ENCODE measurements at places on chromosomes 3 and 15.

- H3K27me3 ChIP-seq: no peaks in the 10 kb centered on the region
- H3K4me3 ChIP-seq: no peak overlapping the region
- no peaks in the 10 kb centered on the region for H3K36me3 ChIP-seq
- no peaks in the 10 kb centered on the region for H3K4me1 ChIP-seq
Measured at GRCh38 chr3:114804099-114804498, 343.0 kb downstream of the ZBTB20 start.

GRCh38 chr3:46091046-46091445 lies 63.8 kb upstream of the XCR1 start:
- no peaks in the 10 kb centered on the region for H3K36me3 ChIP-seq
- peak overlapping the region; percentile 47 for H3K27ac ChIP-seq
- H3K27me3 ChIP-seq: no peaks in the 10 kb centered on the region
- no peak overlapping the region for H3K4me3 ChIP-seq

DNA sequence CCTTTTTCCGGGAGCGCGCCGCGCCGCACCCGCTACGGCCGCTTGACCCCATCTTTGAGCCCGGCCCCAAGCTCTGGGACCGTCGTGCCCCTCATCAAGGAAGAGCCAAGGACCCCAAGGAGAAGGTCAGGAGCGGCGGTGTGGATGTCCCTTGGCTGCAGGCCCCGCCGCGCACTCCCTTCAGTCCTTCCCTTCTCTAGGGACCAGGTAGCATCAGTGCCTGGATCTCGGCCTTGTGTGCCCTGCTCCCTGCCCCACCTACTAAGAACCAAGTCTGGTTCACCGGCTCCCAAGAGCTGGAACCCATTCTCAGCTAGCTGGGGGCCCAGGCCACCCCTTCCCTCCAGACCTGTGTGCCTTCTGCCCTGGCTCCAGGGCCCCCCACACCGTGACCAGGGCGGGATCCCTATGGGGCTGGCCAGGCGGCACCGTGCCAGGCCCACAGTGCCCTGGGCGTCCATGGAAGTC lies 69.3 kb upstream of the CGNL1 start:
- no peak for DNase-seq
- H3K4me1 ChIP-seq: peaks cover 7% of the 10 kb centered on the region
- H3K27me3 ChIP-seq: no peaks in the 10 kb centered on the region
- peak overlapping the region; percentile 56 for H3K4me3 ChIP-seq

- no peak overlapping the region for H3K27ac ChIP-seq
- H3K4me1 ChIP-seq: no peaks in the 10 kb centered on the region
- H3K27me3 ChIP-seq: no peaks in the 10 kb centered on the region
Measured at GRCh38 chr15:86159468-86159867, 79.8 kb downstream of the AGBL1 start.

DNA sequence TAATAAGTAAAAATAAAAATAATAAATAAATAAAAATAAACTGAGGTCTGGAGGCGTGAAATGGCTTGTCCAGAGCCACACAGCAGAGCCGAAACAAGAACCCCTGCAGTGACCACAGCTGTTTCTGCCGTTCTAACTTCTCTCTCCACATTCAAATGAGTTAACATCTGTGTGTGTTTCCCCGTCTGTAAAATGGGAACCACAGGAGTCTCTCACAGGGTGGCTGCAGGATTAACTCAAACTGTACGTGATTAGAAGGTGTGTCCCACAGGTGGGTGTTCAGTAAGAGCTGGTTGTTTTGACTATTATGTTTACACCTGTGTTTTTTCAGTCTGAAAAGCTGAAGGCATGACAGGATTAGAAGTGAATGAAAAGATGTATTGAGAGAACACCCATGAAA lies 27.0 kb upstream of the MUC4 start:
- no peak overlapping the region for H3K27ac ChIP-seq
- H3K4me3 ChIP-seq: no peak overlapping the region
- no peaks in the 10 kb centered on the region for H3K27me3 ChIP-seq
- no peak for DNase-seq
- H3K36me3 ChIP-seq: no peaks in the 10 kb centered on the region

- H3K4me3 ChIP-seq: no peak overlapping the region
- H3K27ac ChIP-seq: no peak overlapping the region
- no peaks in the 10 kb centered on the region for H3K36me3 ChIP-seq
- DNase-seq: no peak
- H3K4me1 ChIP-seq: no peaks in the 10 kb centered on the region
Measured at GRCh38 chr3:149494759-149495580, 20.5 kb downstream of the TM4SF4 start.

GRCh38 chr3:46656778-46657556 lies 36.5 kb downstream of the ALS2CL start:
- H3K4me3 ChIP-seq: no peak overlapping the region
- no peaks in the 10 kb centered on the region for H3K36me3 ChIP-seq
- no peak overlapping the region for H3K27ac ChIP-seq
- DNase-seq: no peak
- no peaks in the 10 kb centered on the region for H3K4me1 ChIP-seq
- H3K27me3 ChIP-seq: no peaks in the 10 kb centered on the region

DNA sequence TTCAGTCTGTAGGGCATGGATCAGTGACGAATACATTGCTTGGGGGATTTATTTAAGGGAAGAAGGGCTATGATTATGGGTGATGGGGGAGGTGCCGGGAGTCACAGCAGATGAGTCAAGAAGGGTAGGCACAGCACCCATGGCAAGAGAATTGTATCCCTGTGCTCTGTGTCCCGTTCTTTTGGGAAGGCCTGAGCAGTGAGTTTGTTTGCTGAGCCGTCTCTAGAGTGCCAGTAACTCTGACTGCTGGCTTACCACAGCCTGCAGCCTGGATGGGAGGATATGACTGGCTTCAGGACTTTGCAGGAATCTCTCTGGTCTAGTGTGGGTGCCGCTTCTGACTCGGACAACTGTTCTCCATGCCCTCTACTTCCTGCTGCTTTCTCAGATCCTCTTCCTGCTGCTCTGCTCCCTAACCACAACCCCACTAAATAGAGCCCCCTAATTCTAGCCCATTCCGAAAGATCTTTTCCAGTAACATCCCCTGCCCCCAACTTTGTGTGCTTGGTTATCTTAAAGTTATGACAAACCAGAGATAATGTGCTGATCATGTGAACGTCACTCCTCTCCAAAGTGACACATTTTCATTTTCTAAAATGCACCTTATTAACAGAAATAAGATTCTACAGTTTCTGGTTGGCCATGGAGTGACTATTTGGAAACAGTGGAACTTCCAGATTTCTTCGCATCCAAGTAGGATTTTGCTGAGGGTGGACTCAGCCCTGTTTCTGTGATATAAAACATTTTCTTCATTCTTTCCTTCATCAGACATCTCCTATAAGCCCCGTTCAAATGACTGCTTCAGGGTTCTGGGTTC lies 239.0 kb downstream of the SLCO3A1 start:
- no peak for DNase-seq
- H3K27me3 ChIP-seq: no peaks in the 10 kb centered on the region
- no peak overlapping the region for H3K4me3 ChIP-seq
- H3K36me3 ChIP-seq: no peaks in the 10 kb centered on the region
- H3K4me1 ChIP-seq: no peaks in the 10 kb centered on the region
- H3K27ac ChIP-seq: no peak overlapping the region

GRCh38 chr3:88632226-88632625 lies 475.2 kb upstream of the EPHA3 start:
- H3K27me3 ChIP-seq: no peaks in the 10 kb centered on the region
- H3K4me3 ChIP-seq: no peak overlapping the region
- H3K27ac ChIP-seq: no peak overlapping the region
- no peak for DNase-seq
- H3K36me3 ChIP-seq: no peaks in the 10 kb centered on the region

DNA sequence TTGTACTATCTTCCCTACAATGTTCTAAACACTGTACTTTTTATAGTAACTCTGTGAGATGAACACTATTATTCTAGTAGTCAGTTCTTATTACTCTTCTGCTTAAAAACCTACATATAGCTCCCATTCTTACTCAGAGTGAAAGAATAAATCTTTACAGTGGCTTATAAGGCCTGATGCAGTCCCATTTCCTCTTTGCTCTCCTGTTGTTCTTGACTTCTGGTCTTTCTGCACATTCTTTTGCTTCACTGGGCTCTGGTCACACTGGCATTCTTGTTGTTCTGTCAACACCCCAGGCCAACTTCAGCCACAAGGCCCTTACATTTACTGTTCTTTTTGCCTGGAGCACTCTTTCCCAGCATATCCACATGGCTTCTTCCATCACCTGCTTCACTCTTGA lies 58.2 kb upstream of the TP63 start:
- no peak for DNase-seq
- no peak overlapping the region for H3K4me3 ChIP-seq
- no peaks in the 10 kb centered on the region for H3K36me3 ChIP-seq
- no peaks in the 10 kb centered on the region for H3K4me1 ChIP-seq

DNA sequence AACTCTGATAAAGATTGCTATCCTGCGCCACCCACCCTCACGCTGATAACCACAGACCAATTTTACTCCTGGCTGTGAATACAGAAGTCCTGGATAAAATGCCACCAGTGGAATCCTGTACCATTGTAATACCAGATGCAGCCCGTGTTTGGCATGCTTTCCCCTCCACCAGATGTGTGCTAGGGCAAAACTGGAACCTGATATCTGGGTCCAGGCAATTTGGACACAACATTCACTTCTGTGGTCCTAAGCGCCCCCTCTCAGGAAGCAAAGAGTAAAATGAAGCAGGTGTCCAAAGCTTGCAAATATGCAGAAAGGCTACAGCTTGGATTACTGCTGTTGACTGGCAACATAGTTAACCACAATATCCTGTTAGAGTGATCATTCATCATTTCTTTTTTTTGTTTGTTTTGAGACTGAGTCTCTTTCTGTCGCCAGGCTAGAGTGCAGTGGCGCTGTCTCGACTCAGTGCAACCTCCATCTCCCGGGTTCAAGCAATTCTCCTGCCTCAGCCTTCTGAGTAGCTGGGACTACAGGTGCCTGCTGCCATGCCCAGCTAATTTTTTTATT lies 32.8 kb downstream of the LOXL1 start:
- no peak overlapping the region for H3K4me3 ChIP-seq
- DNase-seq: no peak
- no peak overlapping the region for H3K27ac ChIP-seq
- H3K36me3 ChIP-seq: no peaks in the 10 kb centered on the region

GRCh38 chr3:107798381-107798780 lies 275.6 kb downstream of the BBX start:
- no peak for DNase-seq
- no peak overlapping the region for H3K4me3 ChIP-seq
- H3K27ac ChIP-seq: no peak overlapping the region
- H3K36me3 ChIP-seq: peaks cover 43% of the 10 kb centered on the region

GRCh38 chr3:43953814-43954692 lies 263.3 kb downstream of the ABHD5 start:
- DNase-seq: no peak
- H3K4me1 ChIP-seq: no peaks in the 10 kb centered on the region
- no peak overlapping the region for H3K4me3 ChIP-seq
- H3K27ac ChIP-seq: no peak overlapping the region
- peaks cover 10% of the 10 kb centered on the region for H3K27me3 ChIP-seq

GRCh38 chr3:161221806-161222600 lies 892 bp downstream of the NMD3 start:
- H3K4me1 ChIP-seq: peaks cover 20% of the 10 kb centered on the region
- no peak for DNase-seq
- no peaks in the 10 kb centered on the region for H3K27me3 ChIP-seq
- peak overlapping the region; percentile 95 for H3K27ac ChIP-seq
- H3K36me3 ChIP-seq: peaks cover 16% of the 10 kb centered on the region

GRCh38 chr3:106261915-106262683 lies 393.3 kb upstream of the CBLB start:
- no peak overlapping the region for H3K4me3 ChIP-seq
- no peaks in the 10 kb centered on the region for H3K36me3 ChIP-seq
- H3K27me3 ChIP-seq: no peaks in the 10 kb centered on the region
- no peak overlapping the region for H3K27ac ChIP-seq
- DNase-seq: no peak

- DNase-seq: no peak
- no peaks in the 10 kb centered on the region for H3K4me1 ChIP-seq
- no peaks in the 10 kb centered on the region for H3K36me3 ChIP-seq
- no peak overlapping the region for H3K4me3 ChIP-seq
Measured at GRCh38 chr3:123732447-123732846, 147.6 kb upstream of the HACD2 start.

GRCh38 chr3:5498981-5499380 lies 311.5 kb downstream of the EDEM1 start:
- no peaks in the 10 kb centered on the region for H3K36me3 ChIP-seq
- H3K27ac ChIP-seq: no peak overlapping the region
- no peak overlapping the region for H3K4me3 ChIP-seq

DNA sequence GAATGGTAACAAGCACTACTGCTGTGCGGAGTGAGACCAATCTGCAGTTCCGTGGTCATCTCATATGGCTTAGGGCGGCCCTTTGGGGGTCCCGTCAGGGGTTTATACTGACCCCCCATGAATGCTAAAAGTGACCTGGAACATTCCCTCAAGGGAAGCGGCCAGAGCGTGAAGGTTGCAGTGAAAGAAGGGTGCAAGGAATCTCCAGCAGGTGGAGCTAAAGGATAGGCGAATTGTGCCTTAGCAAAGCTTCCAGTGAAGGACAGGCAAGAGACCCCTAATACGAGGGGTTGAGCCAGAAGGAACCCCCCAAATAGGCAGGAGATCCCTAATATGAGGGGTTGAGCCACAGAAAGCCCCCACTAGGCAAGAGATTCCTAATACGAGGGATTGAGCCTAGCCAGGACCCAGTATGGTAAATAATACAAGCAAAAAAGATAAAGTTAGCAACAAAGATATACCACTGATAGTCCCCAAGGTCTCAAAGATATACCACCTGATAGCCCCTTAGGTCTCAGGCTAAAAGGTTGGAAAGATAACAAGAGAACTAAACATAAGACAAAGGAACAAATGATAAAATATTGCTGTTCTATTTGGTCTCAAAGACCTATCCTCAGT lies 32.8 kb downstream of the ZNF589 start:
- no peak for DNase-seq
- no peak overlapping the region for H3K4me3 ChIP-seq
- no peaks in the 10 kb centered on the region for H3K27me3 ChIP-seq
- peaks cover 11% of the 10 kb centered on the region for H3K36me3 ChIP-seq

- DNase-seq: no peak
- H3K36me3 ChIP-seq: no peaks in the 10 kb centered on the region
- no peaks in the 10 kb centered on the region for H3K27me3 ChIP-seq
- no peak overlapping the region for H3K4me3 ChIP-seq
- H3K4me1 ChIP-seq: no peaks in the 10 kb centered on the region
Measured at GRCh38 chr3:11757441-11757875, 89.2 kb downstream of the TAMM41 start.
